NCI-H1930 (cell line): ENCODE measurements at places on chromosomes 5 and 9.

- no peak for DNase-seq
These were observed 76.9 kb downstream of the ST8SIA4 start for GRCh38 chr5:100826133-100826532.

DNA sequence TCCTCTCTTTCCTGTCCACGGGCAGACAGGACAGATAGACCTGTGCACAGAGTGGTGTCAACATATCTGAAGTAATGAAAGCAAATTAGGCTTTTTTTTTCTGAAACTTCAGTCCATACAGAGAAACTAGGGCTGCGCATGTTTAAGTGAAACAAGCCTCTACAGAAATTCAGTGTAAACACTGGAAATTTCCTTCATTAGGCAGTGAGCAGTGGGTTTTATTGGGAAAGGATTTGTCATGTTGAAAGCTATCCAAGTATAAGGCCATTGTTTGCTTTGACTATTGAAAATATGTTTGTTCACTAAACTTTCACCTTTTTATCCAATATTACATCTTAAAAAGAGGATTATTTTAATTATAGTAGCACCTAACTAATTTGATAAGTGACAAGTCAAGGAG lies 161.2 kb downstream of the AOPEP start:
- DNase-seq: no peak

- DNase-seq: no peak
These were observed 455.2 kb downstream of the DTWD2 start for GRCh38 chr5:118533156-118533555.

GRCh38 chr5:14063691-14064090 lies 79.5 kb upstream of the TRIO start:
- DNase-seq: no peak

- DNase-seq: no peak
These were observed 122.6 kb downstream of the TLR4 start for GRCh38 chr9:117826837-117827236.

DNA sequence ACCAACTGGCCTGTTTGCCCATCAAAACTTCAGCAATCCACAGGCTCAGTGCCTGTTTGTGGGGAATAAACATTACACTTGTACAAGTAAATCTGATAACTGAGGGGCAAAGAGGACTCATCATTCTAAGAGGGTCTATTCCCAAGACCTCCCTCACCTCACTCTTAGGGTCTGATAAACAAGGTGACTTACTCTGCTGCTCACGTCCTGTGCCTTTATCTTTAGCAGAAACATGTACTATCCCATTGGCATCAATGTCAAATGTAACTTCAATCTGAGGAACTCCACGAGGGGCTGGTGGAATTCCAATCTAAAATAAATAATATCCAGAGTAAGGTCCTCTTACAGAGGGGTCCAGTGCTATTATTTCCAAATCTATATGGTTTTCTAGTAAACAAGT lies 14.6 kb upstream of the ETF1 start:
- no peak for DNase-seq

DNA sequence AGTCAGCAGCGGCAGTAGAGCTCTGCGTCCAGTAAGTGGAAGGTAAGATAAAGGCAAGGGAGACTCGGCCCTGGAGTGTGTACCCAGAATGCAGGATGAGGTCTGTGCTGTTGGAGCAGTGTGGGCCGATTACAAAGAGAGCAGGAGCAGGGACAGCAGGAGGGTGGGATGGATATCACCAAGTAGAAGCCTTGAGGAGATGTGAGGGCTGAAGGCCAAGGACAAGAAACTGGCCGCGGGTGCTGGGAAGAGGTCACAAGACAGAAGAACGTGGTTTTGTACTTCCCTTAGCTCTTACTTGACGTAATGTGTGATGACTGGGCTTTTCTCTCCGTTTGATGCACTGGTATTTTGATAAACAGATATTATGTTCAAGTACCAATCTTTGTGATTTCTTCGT lies 43.7 kb downstream of the OR2V1 start:
- DNase-seq: no peak

DNA sequence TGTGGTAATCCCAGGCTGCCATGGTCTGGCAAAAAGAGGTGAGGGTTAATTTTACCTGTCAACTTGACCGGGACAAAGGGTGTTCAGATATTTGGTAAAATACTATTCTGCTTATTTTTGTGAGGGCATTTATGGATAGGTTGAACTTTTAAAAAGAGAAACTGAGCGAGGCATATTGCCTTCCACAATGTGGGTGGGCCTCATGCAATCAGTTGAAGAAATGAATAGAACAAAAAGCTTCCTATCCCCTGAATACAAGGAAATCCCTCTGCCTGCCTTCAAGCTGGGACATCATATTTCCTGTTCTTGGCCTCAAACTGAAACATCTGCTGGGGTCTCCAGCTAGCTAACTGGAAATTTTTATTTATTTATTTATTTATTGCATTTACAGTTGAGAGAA lies 734.7 kb downstream of the IRX1 start:
- no peak for DNase-seq

- no peak for DNase-seq
These were observed 1146.3 kb downstream of the MAT2B start for GRCh38 chr5:164651546-164652275.
